ENCODE measurements at places on chromosomes 3 and 15.

- peaks cover 47% of the 10 kb centered on the region for H3K4me1 ChIP-seq
- H3K4me3 ChIP-seq, result no peak overlapping the region
Measured at GRCh38 chr3:160540551-160540950, 24.8 kb downstream of the KPNA4 start.

- DNase-seq, result no peak
- H3K27me3 ChIP-seq, result no peaks in the 10 kb centered on the region
- no peak overlapping the region for H3K4me3 ChIP-seq
- H3K27ac ChIP-seq, result peak overlapping the region; percentile 49
- no peaks in the 10 kb centered on the region for H3K36me3 ChIP-seq
Measured at GRCh38 chr15:72998681-72999466, 53.4 kb upstream of the NEO1 start.

DNA sequence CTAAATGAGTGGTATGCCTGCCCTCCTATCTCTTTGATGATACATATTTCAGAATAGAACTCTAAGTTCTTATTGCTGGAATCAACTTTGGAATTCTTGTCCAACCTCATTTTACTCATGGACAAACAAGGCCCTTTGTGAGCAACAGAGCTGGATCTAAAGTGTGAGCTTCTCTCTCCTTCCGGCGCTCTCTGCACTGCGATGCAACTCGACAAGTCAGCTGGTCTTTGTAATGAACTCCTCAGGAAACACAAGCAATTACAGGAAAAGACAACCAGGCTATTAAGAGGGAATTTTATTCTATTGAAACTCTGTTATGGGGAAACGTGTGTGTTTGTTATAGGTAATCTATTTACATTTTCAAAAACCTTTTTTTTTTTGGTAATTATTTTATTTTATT is 20.3 kb upstream of the NRROS start:
- no peak overlapping the region for H3K27ac ChIP-seq
- no peaks in the 10 kb centered on the region for H3K4me1 ChIP-seq
- H3K4me3 ChIP-seq, result no peak overlapping the region
- no peaks in the 10 kb centered on the region for H3K27me3 ChIP-seq

GRCh38 chr3:184552863-184553262 is 8.7 kb upstream of the EPHB3 start:
- H3K27me3 ChIP-seq, result peaks cover 19% of the 10 kb centered on the region
- H3K36me3 ChIP-seq, result no peaks in the 10 kb centered on the region
- H3K27ac ChIP-seq, result no peak overlapping the region
- H3K4me3 ChIP-seq, result no peak overlapping the region
- H3K4me1 ChIP-seq, result peaks cover 4% of the 10 kb centered on the region

DNA sequence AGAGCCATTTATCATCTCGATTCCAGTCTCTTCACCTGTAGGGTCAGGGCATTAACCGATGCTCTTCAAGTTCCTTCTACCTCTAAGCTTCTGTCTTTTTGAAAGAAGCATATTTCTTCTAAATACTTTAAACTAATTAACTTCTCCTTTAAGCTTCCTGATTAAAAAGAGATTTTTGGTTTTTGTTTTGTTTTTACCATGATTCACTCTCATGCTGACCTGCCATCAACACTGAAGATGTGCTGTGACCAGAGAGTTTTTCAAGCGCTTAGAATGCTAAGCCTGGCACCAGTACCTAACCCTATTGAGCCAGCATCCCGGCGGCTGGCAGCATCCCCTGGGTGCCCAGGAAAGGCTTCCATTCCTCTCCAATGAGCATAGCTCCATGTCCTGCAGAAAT is 89.3 kb downstream of the FOXP1 start:
- no peak for DNase-seq
- peaks cover 24% of the 10 kb centered on the region for H3K4me1 ChIP-seq
- H3K27me3 ChIP-seq, result no peaks in the 10 kb centered on the region
- peaks cover 20% of the 10 kb centered on the region for H3K36me3 ChIP-seq

Measured in MCF 10A (cell line).